ENCODE measurements at places on chromosomes 12 and 14.

DNA sequence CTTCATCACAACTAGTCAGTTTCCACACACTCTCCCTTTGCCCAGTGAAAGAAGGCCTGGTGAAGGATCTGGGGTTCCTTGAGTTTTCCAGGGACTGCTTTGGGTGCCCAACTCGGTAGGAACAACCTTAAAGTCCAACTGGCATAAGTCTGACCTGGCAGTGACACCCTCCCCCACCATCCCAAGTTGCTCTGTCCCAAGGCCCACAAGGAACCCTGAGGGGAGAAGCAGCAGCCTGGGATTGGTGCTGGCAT lies 1.6 kb downstream of the KMT2D start:
- no peak for DNase-seq

DNA sequence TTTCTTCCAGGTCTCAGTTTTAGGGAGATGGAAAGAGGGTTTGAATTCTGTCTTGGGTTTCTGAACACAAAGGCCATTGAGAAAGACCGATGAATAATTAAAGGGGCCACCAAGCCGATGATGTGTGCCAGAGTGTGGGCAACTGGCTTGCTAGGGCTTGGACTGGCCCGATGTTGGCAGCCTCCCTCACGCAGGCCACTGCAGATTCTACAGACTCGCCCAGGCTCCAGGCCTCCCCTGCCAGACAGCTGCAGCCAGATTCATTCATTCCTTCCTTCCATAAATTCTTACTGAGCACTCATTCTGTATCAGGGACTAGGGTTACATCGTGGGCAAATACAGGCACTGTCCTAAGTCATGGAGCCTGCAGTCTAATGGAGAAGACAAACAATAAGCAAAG lies 34.9 kb downstream of the ACTN1 start:
- DNase-seq: no peak

DNA sequence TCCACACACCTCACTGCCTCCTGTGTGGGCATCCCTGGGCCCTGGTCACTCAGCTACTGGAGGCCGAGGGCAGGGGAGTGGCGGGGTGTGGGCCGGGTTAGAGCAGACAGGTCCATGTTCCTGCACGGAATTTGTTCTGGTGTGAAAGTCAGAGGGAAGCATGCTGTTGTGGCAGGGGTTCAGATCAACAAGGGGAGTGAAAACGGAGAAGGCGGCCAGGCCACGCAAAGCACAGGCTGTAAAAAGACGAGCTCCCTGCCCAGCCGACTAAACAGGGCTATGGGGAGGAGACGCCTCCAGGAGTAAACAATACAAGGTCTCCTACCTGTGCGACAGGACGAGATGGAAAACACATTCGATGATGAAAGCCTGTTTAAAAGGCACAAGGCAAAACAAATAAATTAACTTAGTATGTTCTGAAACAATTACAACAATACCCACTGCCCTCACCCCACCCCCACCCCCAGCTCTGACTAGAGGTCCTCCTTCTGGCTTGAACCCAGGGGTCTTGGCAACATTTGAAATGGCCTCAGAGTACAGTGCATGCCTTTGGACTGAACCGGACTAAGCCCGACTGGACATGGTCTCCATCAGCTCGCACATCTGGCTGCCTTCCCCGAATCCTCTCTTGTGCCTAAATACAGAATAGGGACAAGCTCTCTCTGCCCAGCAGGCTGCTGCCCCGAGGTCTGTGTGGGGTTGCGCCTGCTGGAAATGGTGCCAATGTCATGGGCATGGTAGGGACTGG lies 274.9 kb upstream of the DIO3 start:
- DNase-seq: no peak

GRCh38 chr12:56635806-56636674 lies 5.9 kb upstream of the BAZ2A start:
- peak; percentile 78 for DNase-seq

DNA sequence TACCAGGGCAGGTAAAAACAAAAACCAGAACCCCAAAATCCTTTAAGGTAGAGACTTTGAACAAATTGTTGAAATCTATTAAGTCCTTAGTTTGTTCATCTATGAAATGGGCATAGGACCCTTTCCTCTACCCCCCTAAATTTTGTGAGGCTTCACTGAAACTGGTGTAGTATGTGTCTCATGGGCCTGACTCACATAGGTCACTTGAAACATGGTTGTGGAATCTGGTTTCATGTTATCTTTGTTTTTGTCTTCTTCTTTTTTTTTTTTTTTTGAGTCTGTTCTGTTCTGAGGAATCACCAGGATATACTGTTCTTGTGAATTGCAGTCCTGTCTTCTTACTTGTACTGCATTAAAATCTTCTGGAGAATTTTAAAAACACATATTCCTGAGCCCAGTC lies 202.2 kb downstream of the KTN1 start:
- no peak for DNase-seq

GRCh38 chr12:65415826-65416225 lies 137.3 kb downstream of the MSRB3 start:
- DNase-seq: no peak

- DNase-seq: no peak
Measured at GRCh38 chr14:77580964-77581505, 35.4 kb downstream of the SPTLC2 start.

GRCh38 chr14:103518422-103519042 lies 4.1 kb downstream of the CKB start:
- no peak for DNase-seq

GRCh38 chr14:71651228-71651627 lies 281.0 kb upstream of the RGS6 start:
- no peak for DNase-seq

GRCh38 chr12:45732936-45733335 lies 3.4 kb downstream of the ARID2 start:
- DNase-seq: no peak

- DNase-seq: no peak
Measured at GRCh38 chr14:53999061-53999488, 42.5 kb upstream of the BMP4 start.

GRCh38 chr12:101703487-101703886 lies 6.0 kb downstream of the CHPT1 start:
- DNase-seq: no peak

GRCh38 chr12:29039013-29039412 lies 110.1 kb upstream of the FAR2 start:
- DNase-seq: no peak

DNA sequence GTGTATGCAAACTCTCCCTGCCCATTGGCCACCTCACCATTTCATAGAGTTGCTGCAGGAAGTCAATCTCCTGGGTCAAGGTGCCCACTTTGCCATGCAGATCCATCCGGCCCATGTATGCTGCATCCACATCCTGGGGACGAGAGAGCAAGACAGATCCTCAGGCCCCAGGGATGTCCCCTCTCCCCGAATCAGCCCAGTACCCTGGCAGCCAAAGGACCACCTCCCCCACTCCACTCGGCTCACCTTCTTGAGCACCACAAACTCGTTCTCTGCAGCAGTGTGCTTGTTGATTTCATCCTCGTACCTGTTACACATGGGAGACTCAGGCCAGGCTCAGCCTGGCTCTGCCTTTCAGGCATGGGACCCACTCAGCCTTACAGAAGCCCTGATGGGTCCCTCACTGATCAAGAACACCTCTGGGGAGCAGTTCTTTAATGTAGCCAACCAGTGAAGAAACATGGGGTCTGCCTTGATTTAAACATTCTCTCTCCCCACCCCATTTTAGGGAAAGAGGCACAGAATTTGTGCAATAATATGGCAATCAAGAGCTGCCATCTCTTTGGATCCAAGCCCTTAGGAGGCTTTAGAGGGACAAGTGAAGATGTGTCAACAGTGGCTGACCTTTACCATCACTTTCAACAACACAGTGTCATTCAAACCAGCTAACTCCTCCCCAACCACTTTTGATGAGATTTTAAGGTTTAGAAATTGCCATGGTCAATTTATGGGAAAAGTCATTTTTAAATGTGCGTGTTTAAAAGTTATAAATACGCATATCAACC lies 3.9 kb downstream of the KRT79 start:
- no peak for DNase-seq

GRCh38 chr12:108849660-108850059 lies 7.7 kb downstream of the SSH1 start:
- no peak for DNase-seq

DNA sequence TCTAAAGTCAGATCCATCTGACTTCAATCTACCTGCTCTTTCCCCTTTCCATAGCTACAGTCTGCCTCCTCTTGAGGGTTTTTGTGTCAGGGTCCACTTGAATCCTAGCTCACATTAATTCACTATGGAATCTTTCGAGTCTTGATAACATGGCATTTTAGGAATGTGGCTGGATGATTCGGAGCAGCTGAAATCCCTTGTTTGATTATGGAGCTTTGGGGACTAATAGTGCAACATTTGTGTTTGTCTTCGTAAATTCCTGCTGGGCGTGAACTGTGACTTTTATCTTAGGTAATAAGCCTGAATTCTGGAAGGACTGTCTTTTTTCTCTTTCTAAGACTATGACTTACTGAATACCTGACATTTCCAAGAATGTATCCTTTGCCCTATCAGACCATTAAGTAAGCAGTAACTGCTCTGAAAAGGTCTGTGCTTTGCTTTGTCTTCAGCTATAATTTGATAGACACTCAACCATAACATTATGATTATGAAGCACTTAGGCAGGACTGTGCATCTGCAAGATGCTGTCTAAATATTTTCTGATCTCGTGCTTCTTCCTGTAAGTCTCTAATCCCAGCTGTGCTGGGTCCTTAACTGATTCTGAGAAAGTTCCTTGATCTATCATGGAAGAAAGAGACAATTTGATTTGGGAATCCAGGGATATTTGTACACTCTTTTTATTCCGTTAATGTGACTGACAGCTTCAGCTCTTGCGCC lies 19.0 kb upstream of the PELI2 start:
- DNase-seq: no peak

DNA sequence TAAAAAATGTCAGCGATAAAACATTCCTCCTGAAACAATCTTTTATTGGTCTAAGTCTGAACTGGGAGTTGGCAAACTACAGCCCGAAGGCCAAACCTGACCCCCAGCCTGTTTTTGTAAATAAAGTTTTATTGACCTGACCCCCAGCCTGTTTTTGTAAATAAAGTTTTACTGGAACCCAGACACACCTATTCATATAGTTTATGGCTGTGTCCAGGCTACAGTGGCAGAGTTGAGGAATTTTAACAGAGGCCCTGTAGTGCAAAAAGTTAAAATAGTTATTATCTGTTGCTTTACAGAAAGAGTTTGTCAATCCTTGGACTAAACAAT lies 12.1 kb upstream of the SCARB1 start:
- DNase-seq: no peak

DNA sequence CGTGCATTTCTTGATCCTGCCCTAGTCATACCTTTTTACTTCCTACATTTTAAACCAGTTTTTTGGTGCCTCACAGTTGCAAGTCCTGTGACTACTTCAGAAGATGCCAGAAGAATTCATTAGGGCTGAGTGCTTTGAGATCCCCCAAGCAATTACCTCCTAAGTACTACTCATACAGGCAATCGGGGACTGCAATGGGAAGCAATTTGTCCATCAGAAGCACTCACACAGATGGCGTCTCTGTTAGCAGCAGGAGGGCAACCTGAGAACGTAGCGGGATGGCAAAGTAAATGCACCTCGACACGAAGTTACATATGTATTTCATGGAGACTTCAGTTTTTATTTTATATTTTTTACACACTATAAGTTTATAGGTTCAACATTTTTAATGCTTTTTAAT lies 188.3 kb downstream of the CAPZA3 start:
- no peak for DNase-seq

DNA sequence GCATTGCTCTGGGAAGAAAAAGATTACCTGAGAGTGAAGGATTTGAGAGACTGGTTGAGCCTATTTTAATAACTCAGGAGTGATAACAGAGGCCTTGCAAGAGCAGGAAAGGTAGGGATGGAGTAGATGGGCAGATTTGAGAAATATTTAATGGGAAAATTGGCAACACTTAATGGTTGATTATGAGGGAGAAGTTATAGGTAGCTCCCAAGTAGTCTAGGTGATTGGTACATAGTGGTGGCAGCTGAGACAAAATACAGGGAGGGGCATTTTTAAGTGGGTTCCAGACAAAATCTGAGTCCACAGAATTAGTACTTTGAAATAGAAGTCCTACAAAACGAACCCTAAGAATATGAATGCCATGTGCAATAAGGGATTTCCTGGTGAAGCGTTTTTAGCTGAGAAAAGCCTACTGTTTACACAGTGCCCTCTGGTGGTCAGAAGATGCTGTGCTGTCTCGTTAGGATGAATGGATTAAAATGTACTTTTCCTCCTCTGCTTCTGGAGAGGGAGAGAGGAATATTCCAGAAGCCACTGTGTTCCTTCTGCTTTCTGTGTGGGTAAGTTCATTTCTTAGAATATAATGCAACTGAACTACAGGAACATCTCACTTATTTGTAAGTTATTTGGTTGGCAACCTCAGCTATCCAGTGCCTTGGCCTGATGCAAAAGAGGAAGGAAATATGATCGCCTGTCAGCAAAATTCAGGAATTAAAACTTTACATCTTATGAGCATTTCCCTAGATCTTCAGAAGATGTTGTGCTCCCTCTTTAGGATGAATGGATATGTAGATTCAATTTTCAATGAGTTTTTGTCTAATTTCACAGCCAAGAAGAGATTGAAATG lies 6.5 kb downstream of the ZBTB1 start:
- peak; percentile 45 for DNase-seq

DNA sequence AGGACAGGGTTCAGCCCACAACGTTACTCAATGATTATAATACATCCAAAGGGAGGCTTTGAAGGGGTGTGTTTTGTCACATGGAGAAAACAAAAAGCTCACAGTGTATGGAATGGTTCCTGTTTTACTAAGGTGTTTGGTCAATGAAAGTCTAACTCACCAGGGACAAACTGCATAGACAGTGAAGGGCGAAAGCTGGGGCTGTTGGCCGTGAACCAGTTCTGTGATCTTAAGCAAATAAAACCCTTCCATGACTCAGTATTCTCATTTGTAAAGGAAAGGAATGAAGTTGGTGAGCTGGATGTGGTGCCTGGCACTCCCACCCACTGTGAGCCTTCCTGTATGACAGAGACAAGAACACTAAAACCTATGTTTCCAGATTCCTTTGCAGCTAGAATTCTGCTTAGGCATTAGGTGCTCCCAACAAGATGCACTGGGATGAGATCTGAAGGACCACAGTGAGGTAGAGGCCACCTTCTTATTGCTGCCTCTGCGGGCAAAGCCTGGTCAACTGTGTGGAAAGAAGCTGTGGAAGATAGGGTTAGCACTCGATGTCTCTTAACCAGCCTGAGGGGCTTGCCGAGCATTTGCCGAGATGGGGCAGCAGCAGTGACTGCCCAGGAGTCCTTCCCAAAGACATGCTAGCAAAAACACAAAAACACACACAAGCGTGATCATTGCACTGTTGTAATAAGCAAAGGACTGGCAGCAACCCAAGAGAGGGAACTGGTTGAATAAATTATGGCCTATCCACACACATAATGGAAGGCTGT lies 48.5 kb downstream of the VCPKMT start:
- DNase-seq: no peak

DNA sequence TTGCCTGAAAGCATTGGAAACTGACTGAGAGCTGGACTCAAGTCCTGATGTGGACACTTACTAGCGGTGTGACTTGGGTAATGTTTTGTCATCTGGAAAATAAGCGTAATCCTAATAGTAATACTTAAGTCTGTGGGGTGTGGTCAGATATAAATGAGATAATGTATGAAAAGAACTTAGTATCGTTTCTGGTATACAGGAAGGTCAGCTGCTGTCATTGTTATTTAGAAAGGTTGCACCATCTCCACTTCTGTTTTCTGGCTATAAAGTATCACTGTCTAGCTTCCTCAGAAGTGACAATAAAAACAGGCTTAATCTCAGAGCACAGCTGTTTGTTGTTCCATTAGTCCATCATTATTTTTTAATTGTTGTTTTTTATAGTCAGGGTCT lies 34.1 kb upstream of the TUBA1C start:
- DNase-seq: no peak
